ENCODE measurements at places on chromosomes 13 and 19.

GRCh38 chr13:93467175-93467574 lies 240.6 kb downstream of the GPC6 start:
- DNase-seq = no peak

GRCh38 chr13:84810781-84811180 lies 928.5 kb upstream of the SLITRK1 start:
- DNase-seq = no peak

DNA sequence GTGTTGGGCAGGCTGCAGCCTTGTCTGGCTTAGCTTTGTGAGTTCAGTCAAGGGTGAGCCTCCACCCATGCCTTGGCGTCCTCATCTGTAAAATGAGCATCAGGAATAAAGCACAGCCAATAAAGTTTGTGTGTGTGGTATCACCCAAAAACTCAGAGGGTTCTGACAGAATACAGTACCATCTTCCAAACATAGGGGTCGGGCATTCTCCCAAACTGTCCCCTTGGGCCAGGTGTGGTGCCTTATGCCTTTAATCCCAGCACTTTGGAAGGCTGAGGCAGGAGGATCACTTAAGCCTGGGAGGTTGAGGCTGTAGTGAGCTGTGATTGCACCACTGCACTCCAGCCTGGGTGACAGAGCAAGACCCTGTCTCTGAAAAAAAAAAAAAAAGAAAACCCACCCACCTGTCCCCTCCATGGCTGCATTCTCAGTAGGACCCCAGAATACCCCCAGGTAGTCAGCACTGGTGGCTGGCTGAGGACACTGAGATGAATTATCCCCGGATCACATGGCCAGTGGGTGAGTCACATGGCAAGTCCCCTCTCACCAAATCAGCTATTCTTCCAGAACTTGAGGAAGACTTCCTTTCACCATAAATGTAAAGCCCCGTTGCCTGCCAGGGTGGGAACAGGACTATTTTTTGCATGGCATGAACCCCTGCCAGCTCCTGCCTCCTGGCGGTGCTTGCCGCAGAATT lies 18.6 kb downstream of the POP4 start:
- DNase-seq = no peak

- DNase-seq = no peak
These were observed 8.5 kb downstream of the TBC1D4 start for GRCh38 chr13:75473468-75473867.

DNA sequence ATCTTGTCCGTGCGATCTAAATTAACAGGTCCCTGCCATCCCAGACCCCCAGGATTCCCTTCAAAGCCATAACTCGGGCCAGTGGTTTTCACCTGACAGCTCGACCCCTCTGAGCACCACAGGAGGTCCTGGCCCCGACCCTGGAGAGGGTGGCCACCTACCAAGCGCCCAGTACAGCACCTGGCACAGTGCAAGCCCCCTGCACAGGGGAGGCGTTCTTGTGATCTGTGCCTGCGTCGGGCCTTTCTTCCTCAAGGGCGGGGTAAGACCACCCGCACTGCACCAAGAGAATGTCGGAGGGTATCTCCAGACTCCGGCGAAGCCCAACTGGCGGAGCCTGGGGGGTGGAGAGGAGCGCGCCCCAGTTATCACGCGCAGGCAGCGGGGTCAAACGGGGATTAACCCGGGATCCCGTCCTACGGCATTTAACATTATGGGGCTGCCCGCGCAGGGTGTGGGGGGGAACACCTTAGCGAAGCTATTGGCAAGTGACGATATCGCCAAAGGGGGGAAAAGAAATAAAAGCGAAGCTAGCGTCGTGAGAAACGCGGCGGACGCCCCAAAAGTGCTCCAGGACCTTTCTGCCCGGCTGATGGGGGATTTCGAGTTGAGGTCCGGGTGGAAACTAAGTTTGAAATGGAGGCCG lies 1.3 kb upstream of the HNRNPL start:
- DNase-seq = peak; percentile 52

- DNase-seq = no peak
These were observed 7.4 kb downstream of the MPND start for GRCh38 chr19:4350726-4351125.
